ENCODE measurements at places on chromosomes 3 and 15.

DNA sequence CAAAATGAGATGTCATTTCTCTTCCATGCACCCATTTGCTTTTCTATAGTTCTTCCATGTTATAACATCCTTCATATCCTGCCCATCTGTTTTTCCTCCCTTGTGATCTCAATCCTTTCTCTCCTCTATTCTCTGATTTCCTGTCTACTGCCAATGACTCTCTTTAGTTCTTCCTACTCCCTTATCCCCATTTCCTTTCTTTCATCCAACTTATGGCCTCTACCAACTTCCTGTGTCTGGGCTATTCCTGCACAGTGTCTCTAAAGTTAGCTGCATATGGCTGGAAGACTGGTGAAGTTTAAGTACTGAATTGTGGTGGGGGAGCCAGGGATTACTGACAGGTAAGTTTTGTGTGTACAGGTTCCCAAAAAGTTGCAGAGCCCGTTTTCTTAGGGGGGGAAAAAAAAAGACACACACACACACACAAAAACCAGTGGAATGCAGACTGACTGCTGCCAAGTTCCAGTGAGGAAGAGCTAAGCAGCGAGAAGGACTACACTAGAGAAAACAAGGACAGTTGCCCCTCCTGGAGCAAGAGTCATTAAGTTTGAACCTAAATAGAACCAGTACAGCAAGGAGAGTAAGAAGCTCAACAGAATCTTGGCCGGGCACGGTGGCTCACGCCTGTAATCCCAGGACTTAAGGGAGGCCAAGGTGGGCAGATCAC is 28.8 kb downstream of the XRN1 start:
- DNase-seq: peak; percentile 19

DNA sequence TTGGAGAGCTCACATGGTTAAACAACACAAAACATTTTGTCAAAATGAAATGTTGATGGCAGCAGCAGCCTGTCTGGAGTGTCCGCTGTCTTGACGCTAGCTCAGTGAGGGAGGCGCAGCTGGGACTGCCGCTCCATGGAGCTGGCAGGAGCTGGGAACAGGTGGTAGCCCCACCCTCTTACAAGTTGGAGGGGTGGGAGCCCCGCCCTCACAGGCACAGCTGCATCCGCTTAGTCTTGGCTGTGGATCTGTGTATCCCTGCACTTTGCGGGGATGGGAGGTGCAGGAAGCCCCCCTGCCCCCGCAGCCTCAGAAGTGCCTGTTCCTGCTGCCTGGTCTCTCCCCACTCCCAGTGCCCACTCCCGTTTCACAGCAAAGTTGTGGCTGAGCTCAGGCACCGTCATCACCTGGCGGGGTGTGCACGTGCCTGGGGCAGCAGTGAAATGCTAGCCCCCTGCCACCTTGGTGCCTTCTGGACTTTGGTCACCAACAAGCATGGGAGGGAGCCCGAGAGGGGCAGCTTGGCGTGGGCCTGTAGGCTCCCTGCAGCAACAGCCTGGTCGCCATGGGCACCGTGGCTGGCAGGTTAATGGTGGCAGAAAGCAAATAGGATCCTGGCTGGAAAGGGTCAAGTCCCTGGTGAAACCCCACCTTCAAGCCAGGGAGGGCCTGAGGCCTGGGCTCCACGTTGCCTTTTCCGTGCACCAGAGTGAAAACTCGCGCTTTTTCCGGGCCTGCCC is 53.8 kb upstream of the CADM2 start:
- no peak for DNase-seq

- DNase-seq: no peak
Observed at GRCh38 chr3:16614033-16615031, 9.1 kb upstream of the DAZL start.

- DNase-seq: no peak
Observed at GRCh38 chr15:31487811-31488436, 161.3 kb downstream of the KLF13 start.

DNA sequence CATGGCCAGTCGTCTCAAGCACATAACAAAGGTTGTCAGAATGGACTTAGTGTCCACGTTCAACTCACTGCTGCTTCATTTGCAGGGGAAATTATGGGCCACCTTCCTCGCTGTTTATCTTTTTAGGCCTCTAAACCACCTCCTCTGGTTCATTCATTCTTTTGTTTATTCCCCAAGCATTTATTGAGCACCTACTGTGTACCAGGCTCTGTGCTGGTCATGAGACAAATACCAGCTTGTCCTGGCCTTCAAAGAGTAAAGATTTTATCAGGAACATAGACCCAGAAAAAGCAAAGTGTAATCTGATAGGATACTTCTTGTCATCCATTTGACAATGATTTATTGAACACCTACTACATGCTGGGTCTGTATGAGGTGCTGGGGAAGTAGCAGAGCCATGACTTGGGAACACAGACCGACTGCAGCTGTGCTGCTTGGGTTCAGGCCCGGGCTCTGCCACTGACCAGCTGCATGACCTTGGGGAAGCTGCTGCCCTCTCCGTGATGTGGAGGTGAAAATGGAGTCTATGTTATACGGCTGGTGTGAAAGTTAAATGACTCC is 63.4 kb upstream of the SLC6A6 start:
- no peak for DNase-seq

DNA sequence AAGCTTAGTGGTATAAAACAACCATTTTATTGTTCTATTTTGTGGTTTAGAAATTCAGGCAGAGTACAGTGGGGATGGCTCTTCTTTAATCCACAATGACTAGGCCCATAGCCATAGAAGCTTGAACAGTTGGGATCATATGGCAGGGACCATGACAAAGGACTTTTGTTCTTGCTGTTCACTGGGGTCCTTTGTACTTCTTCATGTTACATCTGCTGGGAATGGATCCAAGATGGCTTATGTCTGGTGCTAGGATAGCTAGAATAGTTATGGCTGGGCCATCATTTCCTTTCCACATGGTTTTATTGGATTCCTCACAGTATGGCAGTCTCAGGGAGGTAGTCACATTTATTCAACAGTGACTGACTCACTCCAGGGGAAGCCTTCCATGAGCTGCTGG is 427.9 kb upstream of the AGTR1 start:
- DNase-seq: peak; percentile 100

GRCh38 chr15:84721371-84721770 is 5.4 kb upstream of the SEC11A start:
- no peak for DNase-seq

DNA sequence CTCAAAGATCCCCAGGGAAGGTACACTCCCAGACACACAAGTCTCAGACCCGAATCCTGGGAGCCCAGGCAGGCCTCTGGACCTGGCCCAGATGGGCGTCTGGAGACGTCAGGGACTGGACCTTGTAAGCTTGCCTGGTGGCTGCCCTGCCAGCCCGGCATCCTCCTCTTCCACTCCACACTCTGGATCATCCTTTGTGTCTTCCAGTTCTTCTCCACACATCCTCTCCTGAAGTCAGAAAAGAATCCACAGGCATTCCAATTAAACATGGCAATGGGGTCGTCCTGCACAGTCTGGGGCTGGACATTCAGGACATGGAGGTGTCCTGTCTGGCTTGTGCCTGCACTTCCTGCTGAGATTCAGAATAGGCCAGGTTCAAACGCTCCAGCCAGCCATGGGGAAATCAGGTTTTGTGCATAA is 208.8 kb upstream of the IGF1R start:
- no peak for DNase-seq

- no peak for DNase-seq
Observed at GRCh38 chr3:151276687-151277042, 1.7 kb downstream of the P2RY14 start.

Measured in foreskin melanocyte (primary cell).